ENCODE measurements at places on chromosomes 3 and 15. TPM values are rescaled to one million over a fixed set of nuclear protein-coding genes. Genes with fewer than 3 reads are reported as not detected.

Gene RAB6B
- total RNA-seq, result 0.51 TPM

Gene ARL6
- 6.1 TPM for total RNA-seq

Gene LEKR1
- 0.26 TPM for total RNA-seq

Gene CPNE9
- not detected for total RNA-seq

Gene RTP1
- total RNA-seq, result not detected

Gene SERPINI2
- not detected for total RNA-seq

Gene RBP2
- total RNA-seq, result not detected

Gene CLDN16
- under 0.01 TPM for total RNA-seq

Gene TBC1D23
- total RNA-seq, result 121 TPM

Gene POTEB3
- not detected for total RNA-seq

Gene PRR20G
- not detected for total RNA-seq

Data from fibroblast of lung (primary cell).